ENCODE measurements at places on chromosomes 5 and 9. TPM values are rescaled to one million over a fixed set of nuclear protein-coding genes. Genes with fewer than 3 reads are reported as not detected.

DNA sequence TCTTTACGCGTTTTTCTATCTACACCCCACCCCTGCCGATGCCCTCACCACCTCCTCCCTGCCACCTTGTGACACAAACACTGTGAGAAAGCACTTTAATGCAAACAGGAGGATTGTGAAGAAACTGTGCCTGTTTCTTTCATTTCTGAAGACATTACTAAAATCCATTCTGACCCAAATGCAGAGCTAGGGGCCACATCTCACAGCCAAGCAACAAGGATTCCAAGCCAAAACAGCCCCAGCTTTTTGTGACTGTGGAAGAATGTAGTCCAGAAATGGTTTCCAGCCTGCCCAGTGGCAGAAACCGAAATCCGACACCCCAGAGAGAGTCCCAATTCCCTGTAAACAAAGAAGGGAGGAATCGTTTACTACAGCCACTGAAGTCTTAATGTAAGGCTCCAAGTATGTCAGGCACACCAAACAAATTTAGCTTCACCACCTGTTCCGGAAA lies 190.9 kb downstream of the TTC39B start:
- no peak overlapping the region for H3K4me3 ChIP-seq
- peak; percentile 60 for DNase-seq
- H3K4me1 ChIP-seq, result peaks cover 2% of the 10 kb centered on the region
- H3K27me3 ChIP-seq, result no peaks in the 10 kb centered on the region
- H3K36me3 ChIP-seq, result no peaks in the 10 kb centered on the region
- H3K27ac ChIP-seq, result no peak overlapping the region

DNA sequence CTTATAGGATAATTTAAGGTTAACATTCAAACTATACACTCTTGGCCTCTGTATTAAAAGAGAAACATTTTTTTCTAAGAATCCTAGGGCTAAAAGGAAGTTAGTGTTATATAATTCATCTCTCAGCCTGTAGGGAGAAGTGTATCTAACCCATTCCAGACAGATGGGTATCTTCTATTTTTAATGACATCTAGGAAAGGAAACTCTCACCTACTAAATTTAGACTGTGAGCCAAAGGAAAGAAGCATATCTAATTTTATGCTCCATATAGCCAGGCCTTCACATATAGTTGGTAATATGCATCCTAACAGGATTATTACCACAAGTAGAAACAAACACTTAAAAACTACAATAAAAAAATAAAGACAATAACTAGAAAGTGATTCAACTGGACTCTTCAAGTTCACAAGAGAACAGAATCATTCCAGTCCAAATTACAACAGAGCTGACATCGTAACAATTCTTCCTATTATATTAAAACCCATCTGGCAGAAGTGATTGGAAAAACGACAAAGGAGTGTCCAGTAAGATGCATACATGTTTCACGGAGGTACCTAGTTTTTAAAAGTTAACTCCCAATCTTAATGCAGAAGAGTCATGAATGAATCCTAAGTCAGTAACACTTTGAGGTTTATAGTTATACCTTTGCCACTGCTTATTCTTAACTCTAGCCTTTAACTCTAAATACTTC lies 39.4 kb downstream of the SCAI start:
- H3K4me3 ChIP-seq, result no peak overlapping the region
- no peak for DNase-seq
- H3K27me3 ChIP-seq, result no peaks in the 10 kb centered on the region
- no peaks in the 10 kb centered on the region for H3K4me1 ChIP-seq
- H3K36me3 ChIP-seq, result no peaks in the 10 kb centered on the region

DNA sequence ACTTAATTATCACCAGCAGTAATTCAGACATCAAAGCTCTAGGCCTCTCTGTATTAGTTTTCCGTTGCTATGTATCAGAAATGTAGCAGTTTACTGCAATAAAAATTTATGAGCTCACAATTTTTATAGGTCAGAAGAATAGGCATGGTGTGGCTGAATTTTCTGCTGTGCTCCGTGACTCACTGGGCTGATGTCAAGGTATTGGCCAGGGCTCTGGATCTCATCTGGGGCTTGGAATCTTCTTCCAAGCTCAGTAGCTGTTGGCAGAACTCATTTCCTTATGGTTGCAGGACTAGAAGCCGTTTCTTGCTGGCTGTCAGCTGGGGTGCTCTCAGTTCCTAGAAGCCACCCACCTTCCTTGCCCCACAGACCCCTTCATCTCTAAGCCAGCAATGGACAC lies 66.3 kb downstream of the PSAT1 start:
- H3K36me3 ChIP-seq, result no peaks in the 10 kb centered on the region
- no peak overlapping the region for H3K27ac ChIP-seq
- DNase-seq, result no peak
- peaks cover 3% of the 10 kb centered on the region for H3K4me1 ChIP-seq
- no peaks in the 10 kb centered on the region for H3K27me3 ChIP-seq

DNA sequence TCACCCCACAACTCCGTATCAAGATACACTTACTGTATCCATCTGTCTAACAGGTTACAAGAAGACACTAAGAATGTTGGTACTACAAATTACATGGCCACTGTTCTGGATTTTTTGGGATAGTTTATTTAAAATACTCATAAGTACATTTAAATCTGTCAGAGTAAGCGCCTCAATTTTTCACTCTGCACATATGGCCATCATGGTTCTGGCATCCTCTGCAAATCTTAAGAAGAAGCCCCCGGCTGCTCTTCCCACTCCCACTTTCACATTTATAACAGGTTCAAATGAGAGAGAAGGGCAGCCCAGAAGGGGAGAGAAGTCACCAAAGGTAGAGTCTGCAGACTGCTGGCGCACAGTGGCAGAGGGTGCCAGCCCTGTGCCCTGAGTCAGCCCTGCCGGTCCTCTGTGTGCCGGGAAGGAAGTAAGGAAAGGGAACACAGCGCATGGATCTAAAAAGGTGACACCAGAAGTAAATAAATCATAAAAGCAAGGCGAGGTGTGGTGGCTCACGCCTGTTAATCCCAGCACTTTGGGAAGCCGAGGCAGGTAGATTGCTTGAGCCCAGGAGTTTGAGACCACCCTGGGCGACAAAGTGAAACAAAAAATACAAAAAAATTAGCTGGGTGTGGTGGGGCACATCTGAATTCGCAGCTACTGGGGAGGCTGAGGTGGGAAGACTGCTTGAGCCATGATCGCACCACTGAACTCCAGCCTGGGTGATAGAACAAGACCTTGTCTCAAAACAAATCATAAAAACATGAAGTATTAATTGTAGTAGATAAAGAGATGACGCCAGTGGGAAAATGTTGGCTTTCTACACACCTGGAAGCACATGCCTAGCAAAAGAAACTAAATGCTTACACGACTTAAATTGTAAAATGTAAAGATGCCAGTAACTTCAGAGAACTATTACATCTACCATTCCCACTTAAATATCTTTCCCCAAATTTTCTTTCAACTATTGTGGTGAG lies 30.0 kb downstream of the RNF130 start:
- H3K27ac ChIP-seq, result no peak overlapping the region
- peaks cover 67% of the 10 kb centered on the region for H3K36me3 ChIP-seq
- H3K27me3 ChIP-seq, result no peaks in the 10 kb centered on the region
- no peaks in the 10 kb centered on the region for H3K4me1 ChIP-seq
- no peak for DNase-seq

DNA sequence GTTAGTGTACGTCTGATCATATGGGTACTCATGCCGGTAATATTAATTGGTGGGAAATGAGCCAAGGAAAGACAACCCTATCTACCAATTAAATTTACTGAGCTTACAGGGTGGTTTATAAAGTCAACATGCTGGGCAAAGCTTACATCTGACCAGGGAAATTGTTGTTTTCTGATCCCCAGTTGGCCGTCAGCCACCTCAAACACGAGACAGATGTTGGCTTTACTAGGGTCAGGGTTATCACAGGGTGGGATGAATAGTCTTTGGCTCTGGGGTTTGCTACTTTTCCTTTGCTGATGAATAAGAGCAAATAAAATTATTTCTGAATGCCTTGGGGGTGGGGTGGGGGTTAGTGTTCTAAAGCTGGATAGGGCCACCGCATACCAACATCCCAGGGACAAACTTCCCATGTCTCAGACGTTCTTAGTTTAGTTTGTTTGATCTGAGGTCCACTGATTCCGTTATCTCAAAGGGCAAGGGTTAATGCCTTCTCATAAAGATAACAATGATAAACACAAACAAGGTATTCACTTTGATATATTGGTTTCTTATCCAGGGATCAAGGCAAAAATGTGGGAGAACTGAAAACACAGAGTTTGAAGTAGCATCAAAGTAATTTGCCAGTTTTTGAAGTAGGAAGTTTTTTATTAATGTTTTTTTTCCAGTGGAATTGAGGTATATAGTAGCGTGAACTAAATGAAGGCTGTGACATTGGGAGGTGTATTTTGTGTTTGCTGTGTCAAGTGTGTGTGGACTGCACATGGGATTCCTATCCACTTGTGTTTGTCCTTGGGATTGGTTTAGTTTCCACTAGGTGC lies 109.1 kb upstream of the RPS23 start:
- H3K36me3 ChIP-seq, result no peaks in the 10 kb centered on the region
- peaks cover 10% of the 10 kb centered on the region for H3K4me1 ChIP-seq
- H3K4me3 ChIP-seq, result no peak overlapping the region
- no peak overlapping the region for H3K27ac ChIP-seq
- DNase-seq, result no peak

DNA sequence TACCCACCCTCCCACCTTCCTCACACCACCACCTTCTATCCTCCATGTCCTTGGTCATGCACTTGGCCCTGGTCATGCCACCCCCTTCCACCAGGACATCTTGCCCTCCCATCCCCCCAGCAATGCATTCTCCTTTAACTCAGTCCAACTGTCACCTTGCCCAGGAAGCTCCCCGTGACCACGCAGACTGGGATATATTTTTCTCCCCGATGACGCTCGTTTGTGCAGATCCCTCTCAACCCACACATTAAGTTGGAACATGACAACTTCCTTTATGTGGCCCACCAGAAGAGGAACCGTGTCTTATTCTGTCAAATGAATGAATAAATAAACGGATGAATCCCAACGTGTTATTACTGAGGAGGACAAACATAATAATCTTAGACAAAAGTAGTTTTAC lies 82.8 kb upstream of the TAS2R1 start:
- DNase-seq, result no peak
- H3K27me3 ChIP-seq, result no peaks in the 10 kb centered on the region

DNA sequence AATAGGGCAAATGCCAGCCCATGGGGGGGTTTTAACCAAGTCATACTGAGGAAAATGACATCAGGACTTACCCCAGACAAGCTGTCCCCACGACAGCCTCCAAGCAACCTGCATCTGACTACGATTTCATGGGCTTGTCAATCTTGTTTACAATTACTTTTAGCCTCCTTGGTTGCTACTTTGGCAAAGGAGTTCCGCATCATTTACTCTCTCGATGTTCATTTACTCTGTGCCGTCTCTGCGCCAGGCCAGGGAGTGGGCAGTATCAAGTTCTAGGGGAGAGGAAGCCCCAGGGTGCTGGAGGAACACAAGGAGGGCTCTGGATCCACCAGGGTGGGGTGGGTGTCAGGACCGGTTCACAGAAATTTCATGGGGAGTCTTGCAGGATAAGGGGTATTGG lies 23.9 kb downstream of the PTPN3 start:
- H3K4me1 ChIP-seq, result peaks cover 9% of the 10 kb centered on the region
- no peak overlapping the region for H3K4me3 ChIP-seq
- no peak for DNase-seq
- H3K36me3 ChIP-seq, result no peaks in the 10 kb centered on the region

DNA sequence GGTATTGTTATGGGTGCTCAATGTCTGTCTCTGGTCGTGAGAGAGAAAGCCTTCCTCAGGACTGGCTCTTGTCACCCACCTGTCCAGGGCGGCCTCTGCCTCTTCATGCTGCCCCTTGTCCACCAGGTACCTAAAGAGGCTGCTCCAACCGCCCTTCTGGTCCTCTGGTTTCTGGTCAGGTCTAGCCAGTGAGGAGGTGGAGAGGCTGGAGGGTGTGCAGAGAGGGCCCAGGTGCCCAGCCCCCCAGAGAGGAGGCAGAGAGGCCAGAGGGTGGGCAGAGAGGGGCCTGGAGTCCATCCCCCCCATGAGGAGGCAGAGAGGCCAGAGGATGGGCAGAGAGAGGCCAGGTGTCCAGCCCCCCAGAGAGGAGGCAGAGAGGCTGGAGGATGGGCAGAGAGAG lies 329.8 kb upstream of the IRX4 start:
- no peak overlapping the region for H3K27ac ChIP-seq
- H3K4me3 ChIP-seq, result no peak overlapping the region
- DNase-seq, result no peak

GRCh38 chr5:54062958-54063357 lies 247.4 kb downstream of the ARL15 start:
- no peak overlapping the region for H3K4me3 ChIP-seq
- H3K27me3 ChIP-seq, result no peaks in the 10 kb centered on the region
- no peak for DNase-seq
- peaks cover 6% of the 10 kb centered on the region for H3K4me1 ChIP-seq
- H3K27ac ChIP-seq, result peak overlapping the region; percentile 44
- H3K36me3 ChIP-seq, result no peaks in the 10 kb centered on the region

- no peaks in the 10 kb centered on the region for H3K4me1 ChIP-seq
- H3K27ac ChIP-seq, result no peak overlapping the region
- no peaks in the 10 kb centered on the region for H3K36me3 ChIP-seq
- DNase-seq, result no peak
- no peaks in the 10 kb centered on the region for H3K27me3 ChIP-seq
- no peak overlapping the region for H3K4me3 ChIP-seq
Measured at GRCh38 chr9:132827366-132827765, 50.7 kb downstream of the AK8 start.

- no peak overlapping the region for H3K4me3 ChIP-seq
- H3K4me1 ChIP-seq, result no peaks in the 10 kb centered on the region
- no peaks in the 10 kb centered on the region for H3K27me3 ChIP-seq
- no peak for DNase-seq
Measured at GRCh38 chr5:156667616-156668015, 182.5 kb upstream of the PPP1R2B start.

DNA sequence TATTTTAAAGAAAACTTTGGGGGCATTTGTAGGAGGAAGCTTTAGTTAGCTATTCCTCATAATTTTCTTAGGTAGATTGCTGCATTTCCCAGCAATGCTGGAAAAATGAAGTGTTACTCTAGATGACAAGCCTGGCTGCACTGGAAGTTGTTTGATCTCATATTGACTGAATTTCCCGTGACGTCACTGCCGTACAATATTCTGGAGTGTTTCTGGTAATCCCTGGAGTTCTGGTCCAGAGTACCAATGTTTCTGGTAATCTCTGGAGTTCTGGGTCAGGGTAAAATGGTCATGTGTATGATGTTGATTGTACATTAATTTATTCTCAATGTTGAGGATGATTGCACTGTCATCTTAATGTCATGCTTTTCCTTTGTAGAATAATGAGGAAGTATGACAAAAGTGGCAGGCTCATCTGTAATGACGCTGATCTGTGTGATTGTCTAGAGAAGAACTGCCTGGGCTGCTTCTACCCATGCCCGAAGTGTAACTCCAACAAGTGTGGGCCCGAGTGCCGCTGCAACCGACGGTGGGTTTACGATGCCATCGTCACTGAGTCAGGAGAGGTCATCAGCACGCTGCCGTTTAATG lies 26.2 kb downstream of the ARL14EPL start:
- no peaks in the 10 kb centered on the region for H3K4me1 ChIP-seq
- no peak overlapping the region for H3K4me3 ChIP-seq
- no peaks in the 10 kb centered on the region for H3K27me3 ChIP-seq
- no peaks in the 10 kb centered on the region for H3K36me3 ChIP-seq
- no peak overlapping the region for H3K27ac ChIP-seq

- no peaks in the 10 kb centered on the region for H3K27me3 ChIP-seq
- no peak overlapping the region for H3K4me3 ChIP-seq
- H3K36me3 ChIP-seq, result peaks cover 79% of the 10 kb centered on the region
- no peaks in the 10 kb centered on the region for H3K4me1 ChIP-seq
Measured at GRCh38 chr9:37963936-37964739, 60.2 kb upstream of the SLC25A51 start.

CDH12 gene
- 0.90 TPM for total RNA-seq

CCL27 gene
- total RNA-seq, result not detected

ZNF454 gene
- total RNA-seq, result 0.86 TPM

UIMC1 gene
- 46.3 TPM for total RNA-seq

PCDHA4 gene
- 5.0 TPM for total RNA-seq

MYORG gene
- 58.8 TPM for total RNA-seq

EIF4E1B gene
- 1.1 TPM for total RNA-seq

Data from endodermal cell (in vitro differentiated cells).